Activated CD8-positive, alpha-beta T cell treated with anti-CD3 and anti-CD28 coated beads, Interleukin-2, amount 10 ng/mL, durations not matched to agents 7 days and 5 days (primary cell): ENCODE measurements at places on chromosomes 4 and X. TPM values are rescaled to one million over a fixed set of nuclear protein-coding genes. Genes with fewer than 3 reads are reported as not detected.
A peak's percentile ranks its signal among the peaks of the same experiment; 100 is the strongest.

DNA sequence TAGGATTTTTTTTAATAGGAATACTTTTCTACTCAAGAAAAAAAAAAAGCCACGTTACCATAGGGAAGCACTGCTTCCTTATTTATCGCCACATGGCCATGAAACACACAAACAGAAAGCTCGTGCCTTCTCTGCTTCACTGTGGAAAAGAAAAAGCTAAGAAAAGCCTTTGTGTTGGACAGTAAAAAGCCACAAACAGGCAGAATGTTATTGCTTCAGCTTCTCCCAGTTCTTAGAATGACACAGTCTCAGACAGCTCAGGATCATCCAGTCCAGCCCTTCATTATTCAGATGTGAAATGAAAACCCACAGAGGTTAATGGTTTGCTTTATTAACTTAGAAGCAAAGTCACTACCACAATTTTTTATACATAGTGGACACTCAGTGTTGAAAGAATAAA lies 181.6 kb upstream of the NOCT start:
- H3K27me3 ChIP-seq = no peaks in the 10 kb centered on the region
- H3K4me1 ChIP-seq = no peaks in the 10 kb centered on the region
- no peak overlapping the region for H3K27ac ChIP-seq
- no peak for DNase-seq
- H3K4me3 ChIP-seq = no peak overlapping the region

GRCh38 chr4:128827296-128827695 lies 17.8 kb downstream of the JADE1 start:
- no peaks in the 10 kb centered on the region for H3K27me3 ChIP-seq
- DNase-seq = no peak
- H3K27ac ChIP-seq = peak overlapping the region; percentile 37
- peaks cover 31% of the 10 kb centered on the region for H3K36me3 ChIP-seq
- no peak overlapping the region for H3K4me3 ChIP-seq

- peaks cover 56% of the 10 kb centered on the region for H3K27me3 ChIP-seq
- no peaks in the 10 kb centered on the region for H3K36me3 ChIP-seq
- peak; percentile 38 for DNase-seq
- peaks cover 34% of the 10 kb centered on the region for H3K4me1 ChIP-seq
Measured at GRCh38 chr4:78057135-78057599, at the start of gene FRAS1. TSS of gene FRAS1 (plus strand) at chr4:78057323. CDS start at chr4:78058010, 687 bp downstream.

GRCh38 chrX:125203365-125203736 lies 116.3 kb upstream of the TEX13C start:
- H3K27ac ChIP-seq = no peak overlapping the region
- peak overlapping the region; percentile 50 for H3K4me3 ChIP-seq
- no peaks in the 10 kb centered on the region for H3K36me3 ChIP-seq

DNA sequence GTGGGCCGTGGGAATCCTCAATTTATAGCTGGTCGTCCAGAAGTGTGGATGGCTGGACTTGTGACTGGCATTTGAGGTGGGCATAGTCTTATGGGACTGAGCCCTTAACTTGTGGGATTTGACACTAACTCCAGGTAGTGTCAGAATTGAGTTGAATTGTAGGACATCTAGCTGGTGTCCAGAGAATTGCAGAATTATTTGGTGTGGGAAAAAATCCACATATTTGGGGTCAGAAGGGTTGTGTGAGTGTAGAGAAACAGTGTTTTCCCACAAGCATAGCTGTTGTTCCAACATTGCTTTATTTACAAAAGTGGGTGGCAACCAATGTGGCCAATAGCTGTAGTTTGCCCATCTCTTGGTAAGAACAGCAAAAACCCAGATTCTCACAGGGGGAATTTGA lies 91.3 kb downstream of the MOSPD2 start:
- H3K36me3 ChIP-seq = no peaks in the 10 kb centered on the region
- no peak for DNase-seq
- no peaks in the 10 kb centered on the region for H3K4me1 ChIP-seq
- no peaks in the 10 kb centered on the region for H3K27me3 ChIP-seq

DNA sequence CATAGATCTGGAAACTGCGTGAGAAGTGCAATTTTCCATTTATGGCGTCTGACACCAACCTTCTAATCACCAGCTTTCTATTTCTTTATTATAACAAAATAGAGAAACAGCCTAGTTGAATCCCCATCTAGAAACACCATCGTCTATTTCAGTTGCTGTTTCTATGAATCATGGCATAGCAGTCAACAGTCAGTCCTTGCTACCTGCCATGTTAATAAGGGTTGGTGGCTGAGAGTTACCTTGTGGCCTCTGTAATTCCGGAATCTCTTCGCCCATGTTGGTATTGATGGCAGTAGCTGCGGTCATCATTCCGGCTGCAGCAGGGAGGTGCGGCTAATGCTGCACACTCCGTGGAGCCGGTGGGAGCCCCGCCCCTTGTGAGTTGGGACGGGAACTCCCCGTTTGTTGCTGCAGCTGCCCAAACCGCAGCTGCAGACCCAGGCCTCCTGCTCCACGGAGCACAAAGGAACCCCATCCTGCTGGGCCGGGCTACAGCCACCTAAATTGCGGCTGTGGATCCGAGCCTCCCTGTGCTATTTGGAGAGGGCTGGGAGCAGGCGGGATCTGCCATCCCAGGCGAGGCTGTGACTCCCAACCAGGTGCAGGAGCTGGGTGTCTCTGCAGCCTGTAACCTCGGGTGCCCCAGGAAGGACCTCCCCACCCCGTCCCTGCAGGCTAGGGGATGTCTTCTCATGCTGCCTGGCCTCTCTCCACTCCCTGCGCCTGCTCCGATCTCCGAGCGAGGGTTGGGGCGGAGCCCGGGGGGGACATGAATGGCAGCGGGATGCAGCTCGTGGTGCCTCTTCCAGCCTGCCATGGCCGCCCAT lies 115.4 kb upstream of the STK26 start:
- no peak overlapping the region for H3K27ac ChIP-seq
- no peak overlapping the region for H3K4me3 ChIP-seq
- DNase-seq = no peak
- H3K27me3 ChIP-seq = no peaks in the 10 kb centered on the region
- H3K36me3 ChIP-seq = no peaks in the 10 kb centered on the region

GRCh38 chrX:141952603-141953002 lies 48.9 kb downstream of the MAGEC1 start:
- no peak overlapping the region for H3K27ac ChIP-seq
- H3K36me3 ChIP-seq = no peaks in the 10 kb centered on the region
- no peak overlapping the region for H3K4me3 ChIP-seq
- no peaks in the 10 kb centered on the region for H3K4me1 ChIP-seq
- no peak for DNase-seq

DNA sequence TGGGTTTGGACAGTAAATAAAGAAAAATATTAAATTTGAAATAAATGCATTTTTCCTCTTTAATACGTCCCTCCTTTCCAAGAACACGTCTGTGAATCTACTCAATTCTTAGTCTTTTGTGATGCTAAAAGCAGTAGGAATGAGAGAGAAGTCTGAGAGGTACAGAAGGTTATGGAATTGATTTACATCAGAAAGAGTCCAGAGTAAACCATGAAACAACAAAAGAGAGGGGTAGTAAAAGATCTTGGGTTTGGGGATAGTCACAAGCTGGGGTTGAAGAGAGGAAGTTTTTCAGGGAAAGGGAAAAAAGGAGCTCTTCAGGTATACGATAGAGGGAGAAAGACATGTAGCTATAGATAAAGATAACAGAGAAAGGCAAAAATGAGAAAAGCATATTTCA lies 215.4 kb downstream of the RAB28 start:
- no peaks in the 10 kb centered on the region for H3K4me1 ChIP-seq
- no peaks in the 10 kb centered on the region for H3K36me3 ChIP-seq
- H3K27ac ChIP-seq = no peak overlapping the region
- DNase-seq = no peak

DNA sequence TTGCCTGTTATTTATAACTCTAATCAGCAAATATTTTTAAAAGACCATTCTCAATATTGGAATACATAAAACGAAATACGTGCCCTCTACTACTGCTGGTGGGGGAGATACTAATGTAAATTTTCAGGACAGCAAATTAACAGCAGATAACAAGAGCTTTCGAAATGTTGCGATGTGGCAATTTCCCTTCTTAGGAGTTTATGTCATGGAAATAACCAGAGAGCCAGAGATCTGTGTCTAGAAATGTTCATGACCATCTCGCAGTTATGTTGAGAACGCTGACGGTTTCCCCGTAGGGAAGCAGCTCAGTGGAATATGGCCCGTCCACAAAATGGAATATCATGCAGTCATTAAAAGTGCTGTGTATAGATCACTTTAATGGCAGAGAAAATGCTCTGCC lies 238.4 kb upstream of the PSAPL1 start:
- H3K36me3 ChIP-seq = no peaks in the 10 kb centered on the region
- peaks cover 9% of the 10 kb centered on the region for H3K27me3 ChIP-seq
- no peak for DNase-seq

Gene LPAR4
- total RNA-seq = not detected

Gene GPAT3
- 2.8 TPM for total RNA-seq

Gene SMARCA1
- not detected for total RNA-seq
